Astrocyte of the hippocampus (primary cell): ENCODE measurements at places on chromosomes 3 and 15.
A peak's percentile ranks its signal among the peaks of the same experiment; 100 is the strongest.

DNA sequence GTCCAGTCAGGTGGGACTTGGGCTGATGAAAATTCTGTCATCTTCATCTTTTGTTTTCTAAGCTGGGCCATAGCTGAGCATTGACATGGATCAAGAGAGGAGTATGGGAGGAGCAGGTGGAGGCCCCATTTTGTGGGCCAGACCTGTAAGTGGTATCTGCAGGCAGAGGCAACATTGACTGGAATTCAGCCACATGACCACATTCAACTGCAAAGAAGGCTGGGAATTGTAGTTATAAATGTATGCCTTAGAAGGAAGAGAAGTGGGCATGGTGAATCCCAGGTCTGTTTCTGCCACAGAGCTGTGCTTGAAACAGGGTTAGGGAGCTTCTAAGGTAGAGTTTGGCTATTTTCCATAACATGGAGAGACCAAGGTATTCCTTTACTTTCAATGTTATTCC lies 11.4 kb downstream of the KCNAB1 start:
- DNase-seq = no peak

DNA sequence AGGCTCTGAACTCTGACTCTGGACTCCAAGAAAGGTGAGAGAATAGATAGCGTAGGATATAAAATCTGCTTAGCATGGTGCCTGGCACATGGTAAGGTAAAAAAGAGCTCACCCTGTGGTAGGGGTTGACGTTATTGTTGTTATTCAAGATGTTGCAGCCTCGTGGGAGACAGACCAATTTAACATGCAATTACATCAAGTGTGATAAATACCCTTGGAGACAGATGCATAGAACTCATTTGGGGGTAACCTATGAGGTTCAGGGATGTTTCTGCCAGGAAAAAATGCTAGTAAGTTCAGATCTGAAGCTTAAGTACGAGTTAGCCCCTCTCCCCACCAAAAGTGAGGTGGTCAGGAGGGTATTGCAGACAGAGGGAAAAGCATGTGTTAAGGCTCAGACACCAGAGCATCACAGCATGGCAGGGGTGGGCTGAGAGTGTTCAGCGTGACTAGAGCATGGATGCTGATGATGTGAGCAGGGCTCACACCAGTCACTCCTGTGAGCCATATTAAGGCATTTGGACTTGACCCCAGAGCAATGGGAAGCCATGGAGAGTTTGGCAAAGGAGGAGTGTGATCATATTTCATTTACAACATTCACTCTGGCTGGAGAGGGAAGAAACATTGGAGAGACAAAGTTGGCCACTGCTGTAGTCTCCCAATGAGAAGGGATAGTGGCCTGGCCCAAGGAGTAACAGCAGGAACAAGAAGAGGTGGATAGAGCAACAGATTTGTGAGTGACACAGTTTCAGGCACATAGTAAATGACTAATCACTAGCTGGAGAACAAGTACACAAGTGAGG lies 181.0 kb downstream of the UACA start:
- peak; percentile 37 for DNase-seq

DNA sequence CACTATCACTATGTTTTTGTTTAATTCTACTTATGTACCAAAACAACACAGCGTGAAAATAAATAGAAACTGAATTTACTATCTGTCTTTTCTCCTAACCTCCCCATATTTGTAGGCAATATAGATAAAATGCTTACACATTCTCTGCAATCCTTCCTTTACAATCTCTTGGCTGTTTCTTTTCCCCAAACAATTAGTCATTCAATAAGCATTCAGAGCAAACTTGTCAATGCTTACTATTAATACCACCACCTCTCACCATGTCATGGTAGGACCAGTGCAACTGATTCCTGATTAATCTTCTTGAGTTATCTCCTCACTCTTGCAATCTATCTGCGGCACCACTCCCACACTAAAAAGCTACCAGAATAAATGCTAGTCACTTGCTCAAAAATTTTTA lies 74.0 kb upstream of the TTBK2 start:
- DNase-seq = peak; percentile 41

- peak; percentile 45 for DNase-seq
Observed at GRCh38 chr3:127233371-127233770, 40.4 kb downstream of the PRR23E start.
